ENCODE measurements at places on chromosomes 4 and X. TPM values are rescaled to one million over a fixed set of nuclear protein-coding genes. Genes with fewer than 3 reads are reported as not detected.

ZMAT1 gene
- not detected for total RNA-seq

IL13RA1 gene
- total RNA-seq, result 55.8 TPM

KIT gene
- 6.7 TPM for total RNA-seq

CHRDL1 gene
- total RNA-seq, result not detected

FUNDC1 gene
- total RNA-seq, result 19.6 TPM

VCX gene
- not detected for total RNA-seq

TMPRSS11F gene
- total RNA-seq, result not detected

SLC4A4 gene
- 8.1 TPM for total RNA-seq

FSTL5 gene
- total RNA-seq, result not detected

GRCh38 chr4:189613207-189613606 lies 327.5 kb upstream of the FRG1 start:
- DNase-seq, result no peak
- no peak overlapping the region for H3K4me3 ChIP-seq
- H3K27me3 ChIP-seq, result no peaks in the 10 kb centered on the region
- H3K4me1 ChIP-seq, result no peaks in the 10 kb centered on the region
- H3K36me3 ChIP-seq, result no peaks in the 10 kb centered on the region

GRCh38 chrX:104670051-104670450 lies 104.1 kb downstream of the IL1RAPL2 start:
- no peaks in the 10 kb centered on the region for H3K4me1 ChIP-seq
- no peak overlapping the region for H3K4me3 ChIP-seq
- DNase-seq, result no peak
- H3K27me3 ChIP-seq, result no peaks in the 10 kb centered on the region
- no peak overlapping the region for H3K27ac ChIP-seq
- no peaks in the 10 kb centered on the region for H3K36me3 ChIP-seq

- H3K4me3 ChIP-seq, result no peak overlapping the region
- H3K36me3 ChIP-seq, result no peaks in the 10 kb centered on the region
- peak; percentile 27 for DNase-seq
These were observed 43.7 kb downstream of the OTOP1 start for GRCh38 chr4:4182835-4183568.

DNA sequence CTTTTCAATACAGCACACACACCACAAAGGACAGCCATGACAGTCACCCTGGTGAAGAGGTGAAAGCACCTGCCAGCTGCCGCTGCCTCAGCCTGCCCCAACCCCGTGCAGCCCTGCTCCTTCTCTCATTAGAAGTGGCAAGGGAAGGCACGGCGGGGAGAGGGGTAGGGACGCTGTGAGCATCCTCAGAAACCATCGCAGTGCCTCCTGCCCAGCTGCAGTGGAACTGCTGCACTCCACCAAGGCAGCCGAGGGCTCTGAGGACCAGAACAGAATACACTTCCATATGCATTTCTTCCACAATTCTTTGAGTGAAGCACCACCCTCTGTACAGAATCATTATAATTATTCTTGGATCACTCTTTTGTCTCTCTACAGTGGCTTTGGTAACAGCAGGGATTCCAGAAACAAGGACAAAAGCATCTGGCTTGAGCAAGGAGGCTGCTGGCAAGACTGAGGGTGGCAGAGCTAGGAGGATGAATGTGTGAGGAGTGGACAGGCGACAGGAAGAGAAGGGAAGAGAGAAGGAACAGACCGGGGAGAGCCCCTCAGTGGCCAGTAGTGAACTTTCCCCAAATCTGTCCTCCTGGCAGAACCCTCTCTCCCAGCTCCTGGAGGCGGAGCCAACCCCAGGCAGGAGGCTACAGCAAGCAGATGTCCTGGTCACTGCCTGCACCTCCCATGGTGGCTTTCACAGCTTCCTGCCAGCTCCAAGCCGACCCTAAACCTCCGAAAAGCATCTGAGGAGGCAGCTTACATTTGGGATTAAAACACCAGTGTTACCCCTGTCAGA lies 73.2 kb downstream of the MTNR1A start:
- H3K27me3 ChIP-seq, result 0 out of 2 replicates have a peak, but pooled peaks cover 2% of the 10 kb centered on the region
- no peak overlapping the region for H3K4me3 ChIP-seq
- H3K4me1 ChIP-seq, result no peaks in the 10 kb centered on the region
- H3K27ac ChIP-seq, result no peak overlapping the region
- DNase-seq, result no peak

DNA sequence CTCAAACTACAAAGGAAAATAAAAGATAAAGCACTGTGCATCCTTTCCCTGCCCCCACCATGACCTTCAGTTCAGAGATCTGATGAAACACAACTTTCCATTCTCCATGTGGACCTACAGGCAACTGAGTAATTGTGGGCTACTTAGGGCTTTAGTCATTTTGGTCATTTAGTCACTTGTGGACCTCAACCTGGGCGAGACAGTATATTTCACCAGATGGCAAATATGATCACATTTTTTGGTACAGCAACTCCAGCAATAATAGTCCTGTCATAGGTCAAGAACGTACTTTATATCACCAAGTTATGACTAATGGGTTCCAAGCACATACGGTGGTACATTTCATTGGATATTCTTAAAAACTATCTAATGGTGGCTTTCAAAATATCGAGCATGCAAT lies 141.2 kb downstream of the PDGFC start:
- H3K4me3 ChIP-seq, result no peak overlapping the region
- peaks cover 44% of the 10 kb centered on the region for H3K4me1 ChIP-seq
- H3K27me3 ChIP-seq, result no peaks in the 10 kb centered on the region
- H3K36me3 ChIP-seq, result no peaks in the 10 kb centered on the region
- H3K27ac ChIP-seq, result peak overlapping the region; percentile 81
- peak; percentile 92 for DNase-seq

DNA sequence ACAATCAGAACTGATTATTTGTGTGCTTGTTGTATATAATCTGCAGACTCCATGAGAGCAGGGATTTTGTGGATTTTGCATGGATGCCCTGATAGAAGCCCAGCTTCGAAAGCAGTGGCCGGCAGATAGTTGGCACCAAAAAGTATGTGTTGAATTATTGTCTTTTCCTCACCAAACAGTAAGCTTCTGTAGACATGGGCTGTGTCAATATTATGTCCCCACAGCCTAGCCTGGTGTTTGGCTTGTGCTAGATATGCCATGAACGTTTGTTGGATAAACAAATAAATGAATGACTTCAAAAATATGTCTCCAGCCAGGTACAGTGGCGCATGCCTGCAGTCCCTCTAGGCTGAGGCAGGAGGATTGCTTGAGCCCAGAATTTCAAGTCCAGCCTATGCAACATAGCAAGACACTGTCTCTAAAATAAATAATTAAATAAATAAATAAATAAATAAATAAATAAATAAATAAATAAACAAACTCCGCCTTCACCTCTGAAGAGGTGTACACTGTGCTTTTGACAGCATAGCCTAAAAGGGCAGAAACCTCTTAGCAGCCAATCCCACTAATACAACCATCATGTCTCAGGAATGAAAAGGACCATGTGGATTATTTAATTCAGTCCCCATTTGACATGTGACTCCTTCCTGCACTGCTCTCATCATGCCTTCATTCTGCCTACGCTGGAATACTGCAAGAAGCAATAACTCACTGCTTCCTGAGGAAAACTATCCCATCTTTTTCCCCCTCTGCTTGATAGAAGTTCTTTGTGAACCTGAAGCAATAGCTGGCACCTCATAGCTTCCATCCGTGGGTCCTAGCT lies 335.2 kb downstream of the FBXW7 start:
- DNase-seq, result no peak
- no peaks in the 10 kb centered on the region for H3K36me3 ChIP-seq
- H3K27me3 ChIP-seq, result no peaks in the 10 kb centered on the region
- no peaks in the 10 kb centered on the region for H3K4me1 ChIP-seq
- H3K27ac ChIP-seq, result no peak overlapping the region

- DNase-seq, result no peak
- no peak overlapping the region for H3K27ac ChIP-seq
- H3K36me3 ChIP-seq, result no peaks in the 10 kb centered on the region
- no peaks in the 10 kb centered on the region for H3K27me3 ChIP-seq
- no peak overlapping the region for H3K4me3 ChIP-seq
These were observed 20.6 kb downstream of the GABRQ start for GRCh38 chrX:152658302-152658701.

DNA sequence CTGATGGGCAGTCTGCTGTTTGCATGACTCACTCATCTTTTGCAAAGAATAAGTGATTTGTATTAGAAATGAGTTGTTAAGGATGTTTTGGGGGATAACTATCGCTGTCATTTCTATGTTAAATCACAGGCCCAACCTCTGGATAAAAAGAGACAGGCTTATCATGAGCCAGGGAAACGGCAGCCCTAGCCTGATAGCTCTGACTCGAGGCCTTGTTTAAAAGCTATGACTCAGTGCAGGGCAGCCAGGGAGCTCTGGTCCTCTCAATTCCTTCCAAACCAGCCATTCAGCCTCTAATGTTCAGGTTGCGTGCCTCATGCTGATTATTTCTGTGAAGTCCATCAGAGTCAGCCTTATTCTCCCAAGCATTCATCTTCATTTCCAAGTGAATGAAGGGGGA lies 305.9 kb upstream of the HAND2 start:
- no peaks in the 10 kb centered on the region for H3K4me1 ChIP-seq
- H3K27me3 ChIP-seq, result no peaks in the 10 kb centered on the region
- H3K36me3 ChIP-seq, result no peaks in the 10 kb centered on the region
- DNase-seq, result peak; percentile 70
- H3K4me3 ChIP-seq, result no peak overlapping the region

DNA sequence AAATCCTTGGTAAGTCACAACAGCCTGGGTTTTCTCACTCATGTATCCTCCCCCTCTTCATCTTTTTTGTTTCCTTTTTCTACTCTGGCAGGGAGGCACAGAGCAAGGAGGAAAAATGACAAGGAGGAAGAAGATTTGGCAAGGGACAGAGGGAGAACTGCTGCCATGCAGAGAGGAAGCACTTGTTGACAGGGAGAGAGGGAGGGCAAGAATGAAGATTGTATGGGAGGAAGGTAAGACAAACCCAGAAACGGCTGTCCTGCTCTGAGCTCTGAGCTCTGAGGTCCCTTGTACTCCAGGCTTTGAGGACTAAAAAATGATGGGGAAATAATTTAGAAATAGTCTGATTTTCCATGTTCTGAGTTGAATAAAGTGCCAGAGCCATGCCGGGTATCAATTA lies 123.9 kb downstream of the DCHS2 start:
- no peaks in the 10 kb centered on the region for H3K36me3 ChIP-seq
- H3K4me3 ChIP-seq, result no peak overlapping the region
- DNase-seq, result no peak
- H3K27ac ChIP-seq, result no peak overlapping the region
- 0 out of 2 replicates have a peak, but pooled peaks cover 7% of the 10 kb centered on the region for H3K27me3 ChIP-seq

- no peaks in the 10 kb centered on the region for H3K36me3 ChIP-seq
- H3K27ac ChIP-seq, result no peak overlapping the region
- no peak overlapping the region for H3K4me3 ChIP-seq
- H3K4me1 ChIP-seq, result no peaks in the 10 kb centered on the region
These were observed 69.0 kb upstream of the FAM9B start for GRCh38 chrX:9102956-9103355.

DNA sequence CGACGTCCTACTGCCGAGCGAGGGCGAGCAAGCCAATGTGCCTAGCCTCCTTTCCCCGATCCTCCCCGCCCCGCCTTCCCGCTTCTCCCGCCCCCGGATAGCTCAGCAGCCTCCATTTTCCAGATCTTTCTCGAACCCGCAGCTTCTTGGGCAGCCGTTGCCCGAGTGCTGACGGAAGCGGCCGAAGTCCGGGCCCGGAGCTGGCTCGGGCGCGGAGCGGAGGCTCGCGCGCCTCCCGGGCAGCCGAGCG lies 172 bp upstream of the HSPA4L start:
- peak; percentile 95 for DNase-seq
- H3K27me3 ChIP-seq, result no peaks in the 10 kb centered on the region
- H3K4me3 ChIP-seq, result peak overlapping the region; percentile 78
- 0 out of 2 replicates have a peak overlapping the region, but pooled peaks have one; percentile 18 for H3K27ac ChIP-seq

DNA sequence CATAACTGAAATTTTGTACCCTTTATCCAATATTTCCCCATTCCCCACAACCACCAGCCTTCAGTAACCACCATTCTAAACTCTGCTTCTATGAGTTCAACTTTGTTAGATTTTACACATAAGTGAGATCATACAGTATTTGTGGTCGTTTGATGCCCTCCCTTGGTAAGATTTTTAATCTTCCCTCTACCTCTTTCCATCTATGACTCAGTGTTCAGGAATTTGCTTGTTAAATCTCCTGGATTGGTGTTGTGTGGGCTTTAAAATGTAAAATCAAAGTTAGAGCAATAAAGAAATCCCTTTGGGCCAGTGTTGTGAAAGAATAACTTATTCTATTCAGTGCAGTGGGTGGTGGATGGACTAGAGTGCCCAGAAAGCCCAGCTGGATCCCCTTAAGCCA lies 37.4 kb downstream of the SLC16A2 start:
- no peaks in the 10 kb centered on the region for H3K27me3 ChIP-seq
- no peak overlapping the region for H3K27ac ChIP-seq
- no peak overlapping the region for H3K4me3 ChIP-seq

DNA sequence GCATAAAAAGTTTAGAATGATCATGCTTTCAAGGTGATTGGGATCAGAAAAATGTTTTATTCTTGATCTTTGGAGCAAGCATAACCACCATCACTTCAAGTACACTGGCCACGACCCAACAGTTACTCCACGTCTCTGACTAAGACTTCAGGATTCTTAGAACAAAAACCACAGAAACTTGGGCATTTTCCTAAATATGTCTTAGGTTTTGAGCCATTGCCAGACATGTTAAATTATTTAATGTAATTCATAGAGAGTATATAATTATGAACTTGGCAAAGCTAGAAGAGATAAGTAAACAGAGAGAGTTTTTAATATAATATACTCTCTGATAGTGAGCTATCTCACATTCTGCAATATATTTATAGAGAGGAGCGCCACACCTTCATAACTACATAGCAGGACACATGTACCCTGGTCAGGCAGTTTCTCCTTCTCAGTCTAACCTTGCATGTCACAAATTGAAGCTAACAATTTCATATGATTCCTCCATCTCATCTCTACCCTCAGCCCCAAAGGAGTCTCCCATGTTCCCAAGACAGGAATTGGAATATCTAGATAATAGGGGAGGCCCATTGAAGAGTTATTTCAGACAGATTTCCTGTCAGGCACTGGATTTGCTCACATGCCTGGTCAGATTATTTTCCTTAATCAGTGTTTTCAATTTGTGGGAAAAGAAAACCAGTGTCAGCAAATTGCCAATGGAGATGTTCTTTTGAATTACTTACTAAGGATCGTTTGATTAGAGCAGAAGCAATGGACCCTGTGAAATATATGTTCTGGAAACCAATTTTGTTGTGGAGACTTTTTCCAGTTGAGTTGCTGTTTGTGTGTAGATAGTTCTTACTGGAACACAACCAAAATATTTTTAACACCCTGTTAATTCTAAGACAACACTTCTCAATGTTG lies 61.7 kb upstream of the GUCY1A1 start:
- no peak overlapping the region for H3K4me3 ChIP-seq
- H3K27ac ChIP-seq, result no peak overlapping the region
- peak; percentile 90 for DNase-seq

GRCh38 chr4:172357006-172357540 lies 543.9 kb downstream of the GALNTL6 start:
- H3K4me1 ChIP-seq, result no peaks in the 10 kb centered on the region
- no peak overlapping the region for H3K4me3 ChIP-seq
- no peak overlapping the region for H3K27ac ChIP-seq
- H3K36me3 ChIP-seq, result no peaks in the 10 kb centered on the region
- H3K27me3 ChIP-seq, result no peaks in the 10 kb centered on the region
- DNase-seq, result no peak

Measured in GM23248 (cell line).